Fibroblast of lung (primary cell): ENCODE measurements at places on chromosomes 4 and X. TPM values are rescaled to one million over a fixed set of nuclear protein-coding genes. Genes with fewer than 3 reads are reported as not detected.

Gene SPANXA2
- not detected in 2 replicates for total RNA-seq

Gene SPP1
- total RNA-seq: 0.17 and 0.26 TPM in 2 replicates

Gene TMEM154
- total RNA-seq: 0.50 and 0.77 TPM in 2 replicates

DNA sequence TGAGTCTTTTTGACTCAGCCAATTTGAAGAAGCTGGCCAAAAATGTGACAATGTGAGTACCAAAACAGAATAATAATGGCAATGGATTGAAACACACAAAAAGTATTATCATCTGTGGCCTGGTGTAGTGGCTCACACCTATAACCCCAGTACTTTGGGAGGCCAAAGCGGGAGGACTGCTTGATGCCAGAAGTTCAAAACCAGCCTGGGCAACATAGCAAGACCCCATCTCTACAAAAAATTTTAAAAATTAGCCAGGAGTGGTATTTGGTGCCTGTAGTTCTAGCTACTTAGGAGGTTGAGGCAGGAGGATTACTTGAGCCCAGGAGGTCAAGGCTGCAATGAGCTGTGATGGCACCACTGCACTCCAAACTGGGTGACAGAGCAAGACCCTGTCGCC, 41.5 kb downstream of the PLK4 start:
- no peak for DNase-seq

Gene CT55
- total RNA-seq: not detected in 2 replicates

- peak; percentile 25 for DNase-seq
Measured at GRCh38 chrX:49291615-49292337, 11.7 kb upstream of the GAGE10 start.

Gene SLC49A3
- 3.9 and 5.1 TPM in 2 replicates for total RNA-seq

DNA sequence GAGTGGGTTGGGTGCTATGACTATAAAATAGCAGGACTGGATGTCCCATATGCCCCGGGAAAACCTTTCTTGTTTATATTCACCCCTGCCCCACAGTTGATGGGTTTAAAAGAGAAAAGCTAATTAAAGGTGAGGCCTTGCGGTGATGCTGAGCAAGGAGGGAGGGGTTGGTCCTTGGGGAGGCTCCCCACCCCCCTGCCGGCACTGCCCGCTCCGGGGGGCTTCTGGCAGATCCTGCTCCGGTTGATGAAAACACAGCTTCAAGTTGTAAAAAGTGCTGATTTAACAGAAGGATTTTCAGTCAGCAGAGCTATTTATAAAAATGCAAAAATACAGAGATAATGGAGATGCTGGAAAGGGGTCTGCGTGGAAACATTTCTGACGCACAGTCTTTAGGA, 68.6 kb downstream of the MTMR1 start:
- DNase-seq: no peak

- no peak for DNase-seq
Measured at GRCh38 chr4:113294908-113295307, 245.5 kb downstream of the ANK2 start.

DNA sequence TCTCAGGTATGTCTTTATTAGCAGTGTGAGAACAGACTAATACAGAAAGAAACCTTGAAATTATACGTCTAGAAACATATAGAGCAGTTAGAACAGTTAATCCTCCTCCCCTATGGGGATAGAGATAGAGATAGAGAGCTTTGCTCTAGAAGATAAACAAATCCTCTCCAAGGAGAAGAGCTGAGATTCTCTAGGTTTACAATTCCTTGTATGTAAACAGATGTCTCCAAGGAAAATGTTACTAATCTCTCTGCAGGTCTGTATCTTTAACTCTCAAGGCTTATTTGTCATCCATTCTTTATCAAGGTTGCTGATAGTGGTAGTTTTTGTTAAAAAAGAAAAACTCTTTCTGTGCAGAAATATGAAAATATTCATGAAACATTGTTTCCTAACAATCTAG, 282.1 kb upstream of the GIMD1 start:
- no peak for DNase-seq

Gene TRIML1
- total RNA-seq: not detected in 2 replicates

DNA sequence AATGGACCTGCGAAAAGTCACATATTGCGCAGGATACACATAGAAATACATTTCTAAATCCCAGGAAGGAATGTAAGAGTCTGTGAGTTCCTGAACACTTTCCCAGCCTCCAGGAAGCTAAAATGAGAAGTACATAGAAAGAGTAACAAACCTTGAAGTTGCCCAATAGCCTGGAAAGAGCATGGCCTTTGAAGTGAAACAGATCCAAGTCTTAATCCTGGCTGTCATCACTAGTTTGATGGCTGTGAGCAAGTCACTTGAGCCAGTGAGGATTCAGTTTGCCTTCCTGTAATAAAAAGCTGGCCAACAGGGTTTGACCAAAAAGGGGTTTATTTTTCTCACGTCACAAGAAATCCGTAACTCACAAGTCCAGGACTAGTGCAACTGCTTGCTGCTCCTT, 69.8 kb downstream of the ARHGEF38 start:
- no peak for DNase-seq

DNA sequence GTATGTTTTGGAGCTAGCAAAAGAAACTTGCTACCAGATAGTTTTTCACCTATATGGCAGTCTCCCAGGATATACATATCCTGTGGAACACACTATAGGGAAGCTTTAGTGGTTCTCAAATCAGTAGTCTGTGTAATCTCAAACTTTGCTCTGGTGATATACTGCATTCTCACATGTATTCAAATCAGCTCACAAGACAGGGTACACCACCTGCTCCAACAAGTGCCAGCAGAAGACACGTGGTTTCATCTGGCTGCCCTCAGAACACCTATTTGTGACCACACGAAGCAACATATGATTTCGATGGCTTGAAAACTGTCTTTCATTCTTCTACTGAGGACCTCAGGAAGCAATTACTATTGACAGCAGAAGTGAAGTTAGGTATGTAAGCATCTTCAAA, 37.7 kb downstream of the BCLAF3 start:
- no peak for DNase-seq

DNA sequence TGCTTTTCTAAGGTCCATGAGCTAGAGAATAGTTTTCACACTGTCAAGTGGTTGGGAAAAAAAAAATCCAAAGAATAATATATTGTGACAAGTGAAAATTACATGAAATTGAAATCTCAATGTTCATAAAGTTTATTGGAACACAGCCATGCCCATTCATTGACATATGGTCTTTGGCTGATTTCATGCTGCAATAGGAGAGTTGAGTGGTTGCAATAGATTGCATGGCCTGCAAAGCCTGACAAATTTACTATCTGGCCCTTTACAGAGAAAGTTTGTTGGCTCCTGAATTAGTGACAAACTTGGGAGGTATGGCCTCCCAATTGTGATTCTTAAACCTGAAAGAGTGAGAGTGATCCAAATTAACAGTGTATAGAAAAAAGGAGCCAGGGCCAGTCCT, 115.5 kb upstream of the FAM9C start:
- DNase-seq: no peak

Gene PLS3
- 223 and 277 TPM in 2 replicates for total RNA-seq

DNA sequence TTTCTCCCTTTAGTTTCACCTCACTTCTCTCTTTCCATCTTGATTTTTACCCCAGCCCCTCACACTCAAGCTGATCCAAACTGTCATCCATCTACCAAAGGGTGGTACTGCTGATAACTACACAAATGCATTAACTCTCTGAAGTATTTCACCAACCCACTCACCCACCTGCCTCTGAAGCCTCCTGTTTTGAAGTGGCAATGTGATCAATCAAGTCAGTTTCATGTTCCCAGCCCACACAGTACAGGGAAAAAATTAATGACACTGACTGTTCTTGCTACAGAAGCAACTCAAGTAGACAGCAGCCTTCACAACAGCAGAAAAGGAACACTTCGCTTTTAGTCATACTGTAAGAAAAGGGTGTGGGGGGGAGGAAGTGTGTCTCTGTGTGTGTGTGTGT, 183.0 kb upstream of the NOCT start:
- DNase-seq: no peak

Gene NOX1
- not detected in 2 replicates for total RNA-seq

- DNase-seq: no peak
Measured at GRCh38 chr4:184817494-184818215, 8.1 kb downstream of the ACSL1 start.

GRCh38 chrX:3066555-3066954, 25.3 kb downstream of the ARSF start:
- DNase-seq: peak; percentile 22

DNA sequence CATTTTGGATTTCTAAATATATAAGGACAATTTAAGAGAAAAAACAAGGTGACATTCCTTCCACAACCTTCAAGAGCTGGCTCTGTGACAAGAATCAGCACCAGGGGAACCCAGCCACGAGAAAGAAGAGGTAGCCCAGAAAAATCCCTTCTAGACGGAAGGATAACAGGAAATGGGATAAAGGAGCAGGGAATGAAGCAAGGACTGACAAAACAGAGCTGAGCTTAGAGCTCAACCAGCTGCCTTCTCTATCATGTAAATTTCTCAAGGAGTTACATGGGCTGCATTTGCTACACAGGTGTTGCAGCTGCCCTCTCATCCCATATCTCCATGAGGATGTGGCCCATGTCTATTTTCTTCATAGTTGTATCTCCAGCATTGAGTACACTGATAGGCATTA, 154.2 kb upstream of the PRDX4 start:
- no peak for DNase-seq

GRCh38 chr4:42142591-42142990, 9.9 kb downstream of the BEND4 start:
- DNase-seq: no peak

- peak; percentile 44 for DNase-seq
Measured at GRCh38 chrX:24550166-24550565, 85.1 kb downstream of the PDK3 start.

DNA sequence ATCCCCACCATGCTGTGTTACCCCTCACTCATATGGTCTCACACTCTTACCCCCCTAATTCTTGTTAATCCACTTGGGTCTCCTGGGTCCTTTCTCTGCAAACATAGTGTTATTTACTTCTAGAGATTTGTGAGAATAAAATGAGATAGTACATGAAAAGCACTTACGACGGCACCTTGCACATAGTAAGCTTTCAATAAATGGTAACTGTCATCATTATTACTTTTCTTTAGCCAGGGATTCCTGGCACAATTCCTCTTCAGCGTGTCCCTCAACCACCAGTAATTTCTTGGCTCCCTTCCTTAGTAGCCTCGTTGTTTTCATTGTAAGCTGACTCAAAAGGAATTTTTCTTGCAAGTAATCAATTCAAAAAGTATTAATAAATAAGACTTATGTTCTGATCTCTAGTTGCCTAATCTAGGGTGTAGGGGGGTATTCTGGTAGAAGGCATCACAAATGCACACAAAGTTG, 30.1 kb upstream of the RBMX start:
- peak; percentile 40 for DNase-seq

DNA sequence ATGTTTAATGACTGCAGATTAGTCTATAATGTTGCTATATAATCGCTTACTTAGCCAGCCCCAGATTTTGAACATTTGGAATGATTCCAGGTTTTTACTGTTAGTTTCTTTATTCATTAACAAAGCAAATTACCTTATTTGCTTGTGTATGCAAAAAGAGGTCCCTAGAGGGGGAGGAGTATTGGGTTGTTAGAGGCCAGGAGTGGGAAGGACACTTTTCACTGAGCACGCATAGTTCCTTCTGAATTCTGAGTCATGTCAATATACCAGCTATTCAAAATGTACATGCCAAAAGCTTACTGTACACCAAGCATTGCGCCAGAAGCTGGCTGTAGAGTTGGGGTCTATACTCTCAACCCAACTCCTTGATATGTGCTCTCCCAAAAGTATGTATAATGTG, 5.1 kb upstream of the DGAT2L6 start:
- DNase-seq: peak; percentile 45

- no peak for DNase-seq
Measured at GRCh38 chr4:152605031-152605430, 69.1 kb upstream of the FBXW7 start.

GRCh38 chrX:46762963-46763362, 4.0 kb upstream of the SLC9A7 start:
- no peak for DNase-seq

DNA sequence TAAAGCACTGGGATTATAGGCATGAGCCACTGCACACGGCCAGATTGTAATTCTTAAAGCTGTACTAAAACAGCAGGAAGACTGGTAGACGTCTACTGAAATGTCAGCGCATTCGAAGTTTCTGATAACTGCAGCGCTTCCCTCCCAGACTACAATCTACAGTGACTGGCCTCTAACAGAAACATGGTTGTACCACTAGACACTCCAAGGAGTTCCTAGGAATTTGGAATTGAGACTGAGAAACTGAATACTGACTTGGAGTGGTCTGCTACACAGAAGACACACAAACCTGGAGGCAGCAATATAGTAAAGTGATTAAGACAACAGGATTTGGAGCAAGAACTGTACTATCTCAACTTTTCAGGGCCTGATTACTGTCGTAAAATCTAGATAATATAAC, 937 bp downstream of the HELQ start:
- DNase-seq: peak; percentile 16

Gene ZBTB33
- 9.7 and 10.3 TPM in 2 replicates for total RNA-seq

- DNase-seq: peak; percentile 9
Measured at GRCh38 chr4:137610960-137611359, 78.7 kb upstream of the PCDH18 start.

Gene MAGEA12
- not detected in 2 replicates for total RNA-seq

Gene BCORL1
- 1.3 and 2.8 TPM in 2 replicates for total RNA-seq

DNA sequence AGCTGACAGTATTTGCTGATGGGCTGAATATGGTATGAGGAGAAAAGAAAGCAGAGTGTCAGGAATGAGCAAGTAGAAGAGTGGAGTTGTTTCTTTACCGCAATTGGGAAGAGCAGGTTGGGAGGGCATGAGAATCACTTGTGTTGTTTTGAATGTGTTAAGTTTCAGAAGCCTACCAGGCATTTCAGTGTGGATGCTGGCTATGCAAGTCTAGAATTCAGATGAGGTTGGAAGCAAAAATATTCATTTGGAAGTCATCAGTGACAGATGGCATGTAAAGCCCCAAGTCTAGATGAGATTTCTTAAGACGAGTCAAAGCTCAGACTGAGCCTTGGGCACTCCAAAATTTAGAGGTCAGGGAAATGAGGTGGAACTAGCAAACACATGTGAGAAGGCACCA, 156.4 kb downstream of the TSPAN5 start:
- no peak for DNase-seq

Gene PDE6B
- 2.1 and 2.8 TPM in 2 replicates for total RNA-seq

DNA sequence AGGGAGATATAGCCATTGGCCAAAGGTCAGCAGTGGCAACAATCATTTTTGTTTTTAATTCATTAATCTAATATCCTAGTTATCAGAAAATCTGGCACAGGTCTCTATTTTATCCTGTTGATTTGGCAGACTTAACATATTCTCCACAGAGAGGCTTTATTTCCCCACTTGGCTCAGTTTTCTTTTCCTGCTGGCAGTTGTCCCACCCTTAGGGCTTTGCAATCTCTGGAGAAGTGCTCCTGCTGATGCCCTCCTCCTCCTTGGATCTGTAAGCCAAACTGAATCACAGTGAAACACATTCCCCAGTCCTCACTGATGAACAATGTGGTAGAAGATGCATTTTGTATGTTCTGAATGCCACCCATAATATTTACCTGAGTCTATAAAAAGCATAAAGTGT, 889.7 kb downstream of the PDHA2 start:
- peak; percentile 62 for DNase-seq

GRCh38 chr4:24266951-24267722, 317.2 kb downstream of the DHX15 start:
- DNase-seq: no peak

Gene TBC1D8B
- total RNA-seq: 5.4 and 9.1 TPM in 2 replicates
